ENCODE measurements at places on chromosomes 16 and 17.

DNA sequence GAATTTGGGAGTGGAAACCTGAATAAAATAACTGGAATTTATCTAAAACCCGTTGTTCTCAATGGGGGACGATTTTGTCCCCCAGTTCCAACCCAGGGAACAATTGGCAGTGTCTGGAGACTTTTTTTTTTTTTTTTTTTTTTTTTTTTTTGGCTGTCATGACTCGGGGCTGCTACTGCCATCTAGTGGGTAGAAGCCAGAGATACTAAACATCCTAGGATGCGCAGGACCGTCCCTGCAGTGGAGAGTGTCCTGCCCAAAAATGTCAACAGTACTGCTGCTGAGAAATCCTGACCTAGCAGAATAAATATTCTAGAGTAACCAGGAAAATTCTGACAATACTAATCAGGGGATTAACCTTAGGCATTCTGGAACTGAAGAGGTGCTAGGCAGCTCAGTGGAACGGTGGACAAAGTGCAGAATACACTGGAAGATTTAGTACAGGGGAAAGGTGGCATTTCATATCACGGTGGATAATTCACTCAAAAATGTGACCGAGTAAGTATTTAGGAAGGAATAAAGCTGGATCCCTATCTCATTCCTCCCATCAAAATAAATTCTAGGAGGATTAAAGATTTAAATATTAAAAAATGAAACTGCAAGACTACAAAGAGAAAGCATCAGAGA, 107.6 kb downstream of the SPECC1 start:
- DNase-seq, result peak; percentile 72

DNA sequence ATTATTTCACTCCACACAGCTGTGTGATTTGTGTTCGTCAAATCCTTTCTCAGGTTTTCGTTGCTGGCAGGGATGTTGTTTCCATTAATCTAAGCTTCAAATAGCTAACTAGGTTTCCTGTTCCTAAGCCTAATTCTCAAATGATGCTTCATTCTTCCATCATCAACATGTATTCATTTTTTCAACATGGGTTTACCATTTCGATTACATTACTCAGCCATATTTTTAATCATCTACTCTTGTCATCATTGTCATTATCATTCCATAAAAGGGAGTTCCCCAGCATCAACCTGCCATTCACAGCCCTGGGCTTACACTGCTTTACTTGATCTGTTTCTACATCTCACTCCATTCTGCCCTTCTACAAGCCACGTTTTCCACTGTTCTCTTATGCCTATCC, 33.3 kb upstream of the ANKFN1 start:
- DNase-seq, result no peak

DNA sequence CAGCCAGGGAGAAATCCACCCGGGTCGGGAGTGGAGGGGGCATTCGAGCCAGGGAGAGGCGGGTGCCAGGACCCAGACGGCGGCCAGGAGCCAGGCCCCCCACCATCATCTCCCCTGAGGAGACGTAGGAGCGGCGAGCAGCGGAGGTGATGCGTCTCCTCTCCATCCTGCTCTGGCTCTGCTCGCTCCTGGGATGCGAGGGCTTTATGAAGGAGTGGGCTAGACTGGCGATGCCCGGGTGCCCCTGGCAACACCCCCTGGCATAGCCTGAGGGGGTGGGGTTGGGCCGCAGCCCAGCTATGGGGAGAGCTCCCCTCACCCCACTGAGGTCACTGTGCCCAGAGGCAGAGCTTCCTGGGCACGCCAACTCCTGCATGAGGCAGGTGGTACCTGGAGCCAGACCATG, at the start of gene GFAP:
Gene GFAP, minus strand, starts transcription at position 180 of the 406 bp plus-strand sequence. Its CDS starts 14 bp downstream, at position 166.
- no peak for DNase-seq

DNA sequence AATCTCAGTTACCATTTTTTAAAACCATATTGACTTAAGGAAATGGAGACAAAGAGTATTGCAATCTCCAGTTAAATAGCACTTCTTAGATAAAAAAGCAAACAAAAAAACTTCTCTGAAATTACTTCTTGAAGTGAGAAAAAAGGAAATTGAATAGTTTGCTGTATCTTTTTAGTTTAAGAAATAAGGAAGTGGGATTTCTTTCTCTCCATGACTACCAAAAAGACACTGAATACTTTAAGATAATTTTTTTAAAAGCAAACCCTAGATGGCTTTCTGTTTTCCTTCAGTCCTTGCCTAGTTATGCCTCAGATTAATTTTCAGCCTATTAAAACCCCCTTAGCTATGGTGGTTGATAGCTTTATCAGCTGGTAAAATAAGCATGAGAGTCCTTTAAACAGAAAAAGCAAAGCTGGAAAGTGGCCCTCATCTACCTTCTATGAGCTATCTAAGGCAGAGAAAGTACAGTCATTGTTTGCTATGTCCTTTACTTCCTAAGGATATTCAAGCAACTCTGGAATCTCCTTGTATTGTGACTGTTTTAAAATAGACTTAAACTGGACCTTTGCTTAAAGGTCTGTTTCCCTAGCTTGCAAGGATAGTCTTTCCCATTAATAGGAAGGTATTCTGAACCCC, 28.6 kb downstream of the TPPP3 start:
- DNase-seq, result no peak

DNA sequence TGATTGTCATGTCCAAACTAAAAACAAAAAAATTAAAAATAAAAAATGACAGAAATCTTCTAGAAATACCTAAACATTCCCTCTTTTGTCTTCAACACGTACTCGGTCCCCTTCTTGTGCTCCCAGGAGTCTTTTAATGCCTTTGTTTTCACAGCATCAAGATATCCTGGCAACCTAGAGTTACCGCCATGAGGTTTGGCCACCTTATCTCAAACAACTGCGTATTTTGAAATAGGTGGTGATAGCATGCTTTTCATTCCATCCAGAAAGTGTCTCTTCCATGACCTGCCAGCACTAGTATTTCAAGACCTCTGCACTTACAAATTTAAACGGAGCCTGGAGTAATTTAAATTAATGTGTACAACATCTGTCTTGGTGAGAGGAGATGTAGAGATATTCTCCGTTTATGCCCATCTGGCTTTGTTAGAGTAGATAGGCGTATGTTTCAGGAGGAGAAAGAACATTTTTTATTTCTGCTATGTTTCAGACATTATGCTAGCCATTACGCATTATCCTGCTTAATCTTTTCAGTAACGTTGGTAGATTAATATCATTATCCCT, 42.0 kb downstream of the RBFOX1 start:
- no peak for DNase-seq

GRCh38 chr17:13806092-13806491, 204.4 kb upstream of the HS3ST3A1 start:
- no peak for DNase-seq

DNA sequence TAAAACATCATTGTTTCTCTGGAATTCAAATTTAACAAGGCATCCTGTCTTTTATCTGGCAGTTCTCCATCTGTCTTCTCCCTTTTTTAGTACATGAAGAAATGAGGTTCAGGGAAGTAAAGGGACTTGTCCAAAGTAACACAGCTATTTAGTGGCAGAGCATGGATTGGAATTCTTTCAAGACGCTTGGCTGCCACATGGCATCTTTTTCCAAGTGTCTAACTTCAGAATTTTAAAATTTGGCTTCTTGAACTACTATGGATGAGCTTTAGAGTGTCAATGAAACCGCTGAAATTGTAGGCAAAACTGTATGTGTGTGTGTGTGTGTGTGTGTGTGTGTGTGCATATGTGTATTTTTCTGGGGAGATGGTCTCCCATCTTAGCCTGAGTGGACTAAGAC, 5.2 kb upstream of the TMIGD1 start:
- DNase-seq, result no peak

GRCh38 chr16:23950898-23951297, 115.1 kb downstream of the PRKCB start:
- peak; percentile 82 for DNase-seq
